ENCODE measurements at places on chromosomes 12 and 14.

DNA sequence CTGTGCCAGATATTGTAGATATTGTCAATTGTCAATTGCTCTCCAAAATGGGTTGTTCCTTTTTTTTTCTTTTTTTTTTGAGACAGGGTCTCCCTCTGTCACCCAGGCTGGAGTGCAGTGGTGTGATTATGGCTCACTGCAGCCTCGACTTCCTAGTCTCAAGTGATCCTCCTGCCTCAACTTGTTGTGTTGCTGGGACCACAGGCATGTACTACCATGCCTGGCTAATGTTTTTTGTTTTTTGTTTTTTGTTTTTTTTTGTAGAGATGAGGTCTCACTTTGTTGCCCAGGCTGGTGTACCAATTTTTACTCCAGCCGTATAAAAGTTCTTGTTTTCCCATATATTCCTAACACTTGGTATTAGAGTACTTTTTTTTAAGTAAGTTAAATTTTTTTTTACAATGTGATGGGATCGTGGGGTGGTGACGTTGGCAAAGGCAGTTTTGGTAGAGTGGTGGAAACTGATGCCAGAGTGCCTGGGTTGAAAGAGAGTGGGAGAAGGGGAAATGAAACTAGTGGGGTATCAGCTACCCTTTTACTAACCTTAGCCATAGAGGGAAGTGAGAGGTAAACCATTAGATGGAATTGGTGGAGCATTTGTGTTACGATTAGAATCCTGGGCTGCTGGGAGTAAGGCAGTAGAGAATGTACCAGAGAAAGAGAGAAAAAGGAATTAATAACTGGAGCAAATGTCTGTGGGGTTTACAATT, 33.0 kb upstream of the CFAP54 start:
- no peak for DNase-seq

GRCh38 chr14:59540852-59541251, 35.8 kb downstream of the CCDC175 start:
- no peak for DNase-seq

- DNase-seq = no peak
Observed at GRCh38 chr12:53098354-53098981, 1.0 kb downstream of the IGFBP6 start.

DNA sequence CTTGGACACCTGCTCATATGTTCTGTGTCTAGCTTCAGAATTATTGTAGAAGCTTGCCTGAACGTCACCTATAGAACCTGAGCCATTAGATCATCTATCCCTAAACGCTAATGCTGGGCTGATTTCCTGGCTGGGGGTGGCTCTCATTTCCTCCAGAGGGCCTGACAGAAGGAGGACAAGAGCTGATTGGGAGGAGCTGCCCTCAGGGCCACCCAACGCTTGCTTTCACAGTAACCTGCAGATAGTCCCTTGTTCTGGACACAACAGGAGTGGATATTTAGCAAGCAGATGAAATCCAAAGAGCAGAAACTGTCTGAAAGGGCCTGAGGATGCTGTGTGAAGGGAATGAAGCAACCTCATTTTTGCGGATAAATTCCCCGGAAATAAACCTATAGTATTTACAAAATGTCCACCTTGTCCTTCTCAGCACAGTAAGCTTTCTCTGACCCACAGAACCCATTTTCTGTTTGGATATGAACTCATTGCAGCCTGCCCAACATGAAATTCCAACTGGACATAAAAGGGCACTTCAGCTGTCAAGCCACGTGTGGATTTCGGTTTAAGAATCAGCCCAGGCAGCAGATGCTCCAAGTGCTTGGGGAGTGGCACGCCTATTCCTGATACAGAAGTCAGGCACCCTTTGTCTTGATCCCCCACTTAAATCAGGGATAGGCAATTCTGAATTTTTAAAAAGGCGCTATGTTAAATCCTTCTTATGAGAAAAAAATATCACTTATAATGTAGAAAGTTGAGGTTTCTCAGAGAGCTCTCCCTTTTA, 32.8 kb upstream of the TUBA1C start:
- no peak for DNase-seq

GRCh38 chr14:74964787-74965485, 9.5 kb upstream of the PGF start:
- no peak for DNase-seq

DNA sequence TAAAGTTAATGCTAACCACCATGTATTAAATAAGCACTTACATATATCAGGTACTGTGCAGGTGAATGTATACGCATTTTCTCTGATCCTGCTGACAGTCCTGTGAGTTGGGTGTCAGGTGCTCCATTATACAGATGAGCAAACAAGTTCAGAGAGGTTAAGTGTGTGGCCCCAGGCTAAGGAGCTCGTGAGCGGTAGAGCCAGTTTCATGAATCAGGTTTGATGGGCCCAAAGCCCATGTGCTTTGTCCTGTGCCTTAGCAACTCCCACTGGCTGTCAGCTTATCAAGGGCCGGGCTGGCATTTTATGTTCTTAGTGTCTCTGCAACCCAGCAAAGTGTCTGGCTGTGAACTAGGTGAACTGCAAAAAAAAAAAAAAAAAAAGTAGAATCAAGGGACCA, 701.2 kb upstream of the TBX3 start:
- DNase-seq = no peak

GRCh38 chr14:54570631-54571415, 3.9 kb downstream of the SAMD4A start:
- DNase-seq = no peak

DNA sequence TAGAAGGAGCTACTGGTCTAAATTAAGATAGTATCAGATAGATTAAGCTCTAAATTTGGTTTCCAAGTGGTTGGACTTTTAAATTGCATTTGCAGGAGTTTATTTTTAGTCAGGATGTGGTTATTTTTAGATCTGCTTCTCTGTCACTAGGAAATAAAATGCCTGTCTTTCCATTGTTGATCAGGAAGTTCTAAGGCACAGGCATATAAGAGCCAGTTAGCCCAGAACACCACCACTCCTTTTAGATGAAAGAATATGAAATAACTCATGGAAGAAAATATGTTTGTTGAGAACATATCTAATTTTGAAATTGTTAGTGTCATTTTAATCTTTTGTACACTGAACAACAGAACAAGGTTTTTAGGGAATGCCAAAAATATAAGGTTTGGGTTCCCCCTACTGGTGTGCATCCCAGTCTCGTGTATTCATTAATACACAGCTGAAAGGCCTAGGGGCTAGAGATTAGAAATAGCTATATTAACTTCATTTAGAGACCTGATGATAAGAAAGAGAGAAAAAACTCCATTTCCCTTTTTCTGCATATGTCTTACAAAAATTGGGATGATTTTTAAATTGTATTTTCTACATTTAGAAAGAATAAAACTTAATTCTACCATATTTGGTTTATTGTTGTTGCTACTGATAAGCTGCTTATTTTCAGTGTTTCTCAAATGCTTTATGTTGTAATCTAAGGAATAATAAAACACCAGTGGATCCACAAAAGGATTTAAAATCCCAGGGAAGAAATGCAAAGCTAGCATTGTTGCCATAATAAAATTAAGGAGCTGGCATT, 67.2 kb downstream of the RIC8B start:
- peak; percentile 40 for DNase-seq

GRCh38 chr12:64558754-64559153, 51.5 kb upstream of the RASSF3 start:
- DNase-seq = no peak

- no peak for DNase-seq
Observed at GRCh38 chr12:91256411-91256810, 73.8 kb upstream of the DCN start.

- DNase-seq = no peak
Observed at GRCh38 chr14:101887219-101887618, 77.2 kb upstream of the DYNC1H1 start.

DNA sequence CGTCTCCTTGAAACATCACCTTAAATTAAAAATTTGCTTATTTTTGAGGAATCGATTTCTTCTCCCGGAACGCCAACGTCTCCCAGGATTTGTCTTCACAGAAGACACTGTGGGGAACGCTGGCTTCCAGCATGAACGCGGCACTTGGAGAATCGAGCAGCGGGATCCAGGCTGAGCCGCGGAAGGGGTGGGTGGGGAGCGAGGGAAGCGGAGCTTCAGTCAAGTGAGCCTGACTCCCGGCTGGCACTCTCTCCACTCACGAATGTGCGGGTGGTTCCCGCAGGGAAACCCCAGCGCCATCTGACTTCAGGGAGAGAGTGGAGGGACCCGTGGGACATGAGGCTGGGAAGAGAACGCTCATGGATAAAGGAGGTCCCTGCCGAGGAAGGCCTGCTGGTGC, 506.0 kb upstream of the TMEM132C start:
- DNase-seq = no peak

- DNase-seq = no peak
Observed at GRCh38 chr12:121784460-121784859, 9.0 kb downstream of the RHOF start.

- no peak for DNase-seq
Observed at GRCh38 chr12:57377103-57377840, 53.6 kb downstream of the R3HDM2 start.

- no peak for DNase-seq
Observed at GRCh38 chr14:47273939-47274338, 401.5 kb downstream of the MDGA2 start.

DNA sequence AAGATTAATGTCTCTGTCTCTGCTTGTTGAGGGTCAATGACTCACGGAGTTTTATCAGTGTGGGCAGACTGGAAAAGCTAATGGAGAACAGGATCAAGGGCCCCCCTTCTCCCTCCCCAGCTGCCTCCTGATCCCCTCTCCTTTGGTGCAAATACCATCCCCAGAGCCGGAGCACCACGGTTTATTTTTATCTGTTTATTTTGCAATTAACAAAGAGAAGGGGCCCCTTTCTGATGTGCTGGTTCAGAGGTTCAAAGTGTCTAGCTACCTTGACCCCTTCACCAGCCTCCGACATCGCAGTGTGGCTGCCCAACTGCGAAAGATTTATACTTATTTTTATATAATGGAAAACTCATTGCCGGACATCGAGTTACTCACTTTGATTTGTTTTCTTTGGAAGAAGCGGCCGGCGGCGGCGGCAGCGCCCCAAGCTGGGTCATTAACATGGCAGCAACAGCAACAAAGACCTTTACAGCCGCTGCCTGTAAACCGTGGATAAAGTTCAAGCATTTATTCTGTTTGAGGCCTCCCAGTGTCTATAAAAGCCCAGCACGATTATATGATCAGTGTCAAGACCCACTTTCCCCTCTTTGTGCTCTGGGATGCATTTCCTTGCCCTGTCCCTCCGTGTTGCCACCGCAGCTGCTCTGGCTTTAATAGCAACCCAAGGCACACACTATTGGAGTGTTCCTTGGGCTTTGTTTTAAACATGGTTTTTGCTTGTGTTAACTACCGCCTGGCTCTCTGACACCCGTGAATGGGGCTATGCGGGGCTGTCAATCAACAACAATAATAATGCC, 47.4 kb upstream of the PARP11 start:
- peak; percentile 29 for DNase-seq

DNA sequence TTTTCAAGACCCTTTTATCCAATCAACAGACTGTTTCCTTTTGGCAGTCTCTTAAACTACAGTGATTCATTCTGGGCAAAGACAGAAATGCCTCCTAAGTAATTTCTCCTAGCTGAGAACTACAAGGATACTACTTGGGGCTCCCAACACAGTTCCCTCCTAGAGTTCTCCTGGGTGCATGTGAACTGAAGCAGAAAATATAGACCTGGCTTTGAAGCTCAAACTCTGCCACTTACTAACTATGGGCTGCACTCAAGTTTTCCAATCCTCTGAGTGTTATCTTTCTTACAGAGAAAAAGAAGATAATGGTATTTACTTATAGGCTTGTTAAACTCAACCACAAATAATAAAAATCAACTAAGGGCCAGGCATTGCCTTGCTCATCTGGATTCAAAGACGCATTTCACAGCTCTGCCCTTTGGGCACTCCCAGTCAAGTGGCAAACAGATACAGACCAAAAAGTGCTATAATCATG, 97.6 kb downstream of the EFCAB11 start:
- DNase-seq = no peak

- DNase-seq = no peak
Observed at GRCh38 chr12:114834621-114835020, 150.6 kb upstream of the TBX3 start.

- no peak for DNase-seq
Observed at GRCh38 chr12:133215724-133216123, 20.0 kb downstream of the ANHX start.

- DNase-seq = no peak
Observed at GRCh38 chr14:31828946-31829868, 247.9 kb upstream of the ARHGAP5 start.

DNA sequence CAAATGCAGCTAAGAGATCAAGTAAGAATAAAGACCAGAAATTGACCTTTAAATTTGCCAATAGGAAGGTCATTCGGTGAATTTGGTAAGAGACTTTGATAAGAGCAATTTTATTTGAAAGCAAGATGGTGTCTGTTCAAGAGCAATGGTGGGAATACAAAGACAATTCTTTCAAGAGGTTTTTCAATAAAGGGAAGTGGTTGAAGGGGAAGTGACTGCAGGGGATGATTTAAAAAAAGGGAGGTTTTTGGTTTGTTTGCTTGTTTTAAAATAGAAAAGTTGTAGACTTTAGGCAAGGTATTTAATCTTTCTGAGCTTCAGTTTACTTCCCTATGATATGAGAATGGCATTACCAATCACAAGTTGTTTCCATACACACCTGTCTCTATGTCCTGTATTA, 4.3 kb upstream of the APPL2 start:
- no peak for DNase-seq

- DNase-seq = peak; percentile 49
Observed at GRCh38 chr14:65164068-65164824, 61.9 kb upstream of the MAX start.

DNA sequence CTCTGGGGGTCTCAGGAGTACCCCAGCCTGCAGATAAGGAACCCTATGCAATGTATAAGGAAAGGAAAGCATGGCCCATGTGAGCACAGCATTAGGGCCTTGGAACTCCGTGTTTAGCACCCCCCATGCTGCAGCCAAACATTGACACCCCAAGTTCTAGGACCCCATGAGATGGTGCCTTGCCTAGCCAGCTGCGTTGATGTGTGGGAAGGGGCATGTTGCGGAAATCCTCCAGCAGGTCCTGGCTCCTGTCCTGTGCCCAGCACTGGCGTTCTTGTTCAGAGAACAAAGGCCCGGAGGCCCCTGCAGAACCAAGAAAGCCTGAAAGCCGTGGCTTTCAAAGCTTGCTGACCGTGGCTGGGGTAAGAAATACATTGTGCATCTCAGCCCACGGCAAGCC, 99.4 kb upstream of the DIO3 start:
- DNase-seq = no peak

Measured in neural crest cell (in vitro differentiated cells).